ENCODE measurements at places on chromosomes 7 and 10.

DNA sequence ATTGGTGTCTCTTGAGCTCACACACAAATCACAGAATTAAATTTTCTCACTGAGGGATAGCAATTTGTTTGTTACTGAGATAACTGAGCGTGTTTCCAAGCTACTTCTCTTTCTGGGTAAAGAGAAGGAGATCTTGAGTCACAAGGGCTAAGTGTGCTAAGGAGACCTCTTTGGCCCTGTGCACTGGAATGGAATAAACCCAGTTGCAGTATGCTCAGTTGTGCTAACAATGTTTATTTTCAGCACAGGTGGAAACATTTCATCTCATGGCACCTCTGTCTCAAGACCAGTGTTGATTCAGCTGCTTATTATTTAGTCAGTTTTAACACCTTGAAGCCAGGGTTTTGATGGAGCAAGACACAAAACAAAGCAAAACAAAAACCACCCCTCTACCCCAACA lies 22.5 kb upstream of the UBE2H start:
- DNase-seq: no peak

- no peak for DNase-seq
Observed at GRCh38 chr10:132626761-132627665, 89.4 kb downstream of the INPP5A start.

GRCh38 chr7:56811081-56811480 lies 321.2 kb downstream of the ZNF479 start:
- DNase-seq: no peak

GRCh38 chr10:95405655-95406054 lies 114.9 kb upstream of the PDLIM1 start:
- DNase-seq: no peak

GRCh38 chr10:68261132-68261856 lies 29.4 kb upstream of the ATOH7 start:
- DNase-seq: no peak

DNA sequence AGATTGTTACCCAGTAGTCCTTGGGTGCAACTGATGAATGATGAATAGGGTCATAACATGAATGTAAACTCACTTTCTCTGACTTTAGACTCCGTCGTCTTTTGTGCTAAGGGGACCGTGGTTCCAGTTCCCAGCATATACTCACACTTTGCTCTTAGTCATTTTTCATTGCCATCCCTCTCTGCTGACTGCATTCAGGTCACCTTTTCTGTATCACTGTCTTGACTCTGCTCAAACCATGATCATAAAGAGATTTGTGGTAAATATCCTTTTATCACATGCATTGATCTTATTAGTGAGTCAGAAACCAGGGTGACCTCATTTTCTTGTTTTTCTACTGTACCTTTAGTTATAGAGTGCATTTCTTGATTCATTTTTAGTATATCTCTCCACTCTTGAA lies 141.1 kb upstream of the AGR3 start:
- DNase-seq: no peak

- DNase-seq: no peak
Observed at GRCh38 chr7:30617359-30617758, 22.7 kb downstream of the GARS1 start.

DNA sequence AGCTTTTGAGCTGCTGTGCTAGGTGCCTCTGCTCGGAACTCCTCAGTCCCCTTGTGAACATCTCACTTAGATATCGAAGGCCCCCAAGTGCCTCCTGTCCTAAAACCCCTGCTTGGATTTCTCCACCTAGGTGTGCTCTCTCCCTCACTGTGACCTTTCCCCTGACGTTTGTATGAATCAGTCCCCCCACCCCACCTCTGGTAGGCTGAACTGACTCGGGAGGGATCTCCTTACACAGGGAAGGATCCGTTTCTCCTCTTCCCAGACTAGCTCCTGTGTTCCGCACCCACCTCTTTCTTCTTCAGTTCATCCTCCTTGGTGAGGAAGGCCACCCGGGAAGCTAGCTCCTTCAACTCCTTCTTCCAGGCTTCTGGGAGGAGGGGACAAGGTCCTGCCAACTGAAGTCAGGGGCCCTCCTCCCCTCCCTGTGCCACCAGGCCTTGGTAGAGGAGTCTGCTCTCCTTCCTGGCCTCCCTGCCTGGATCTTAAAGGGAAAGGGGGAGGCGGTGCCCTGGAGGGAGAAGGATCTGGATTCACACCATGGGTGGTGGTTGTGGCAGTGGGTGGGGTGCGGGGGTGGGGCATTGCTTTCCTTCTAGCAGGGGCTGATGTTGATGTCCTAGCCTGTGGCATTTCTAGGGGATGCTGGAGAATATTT lies 6.8 kb downstream of the TBATA start:
- DNase-seq: no peak

DNA sequence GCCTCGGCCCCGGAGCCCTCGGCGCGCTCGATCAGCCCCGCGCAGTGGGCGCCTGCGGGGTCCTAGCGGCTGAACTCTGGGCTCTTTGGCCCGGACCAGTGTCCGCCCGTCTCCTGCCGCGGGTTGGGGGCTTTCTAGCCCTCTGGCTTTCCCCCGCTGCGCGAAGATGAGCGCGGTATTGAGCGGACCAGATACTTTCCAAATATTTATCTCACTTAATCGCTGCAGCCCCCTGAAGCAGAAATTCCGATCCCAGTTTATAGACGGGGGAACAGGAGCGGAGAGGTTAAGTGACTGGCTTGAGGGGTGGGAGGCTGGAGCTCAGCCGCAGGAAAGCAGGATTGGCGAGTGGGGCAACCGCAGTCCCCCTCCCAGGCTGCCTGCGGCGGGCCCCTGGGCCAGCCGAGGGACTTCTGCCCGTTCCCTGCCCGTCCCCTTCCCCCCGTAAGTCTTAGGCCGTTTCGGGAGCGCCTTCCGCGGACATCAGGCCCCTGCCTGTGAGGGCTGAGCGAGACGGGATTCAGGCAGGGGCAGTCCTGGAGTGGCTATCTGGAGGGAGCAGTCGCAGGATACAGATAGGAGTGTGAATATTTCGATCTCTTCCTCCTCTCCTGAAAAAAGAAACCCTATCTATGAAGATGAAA lies 565 bp downstream of the STRIP2 start:
- peak; percentile 5 for DNase-seq

DNA sequence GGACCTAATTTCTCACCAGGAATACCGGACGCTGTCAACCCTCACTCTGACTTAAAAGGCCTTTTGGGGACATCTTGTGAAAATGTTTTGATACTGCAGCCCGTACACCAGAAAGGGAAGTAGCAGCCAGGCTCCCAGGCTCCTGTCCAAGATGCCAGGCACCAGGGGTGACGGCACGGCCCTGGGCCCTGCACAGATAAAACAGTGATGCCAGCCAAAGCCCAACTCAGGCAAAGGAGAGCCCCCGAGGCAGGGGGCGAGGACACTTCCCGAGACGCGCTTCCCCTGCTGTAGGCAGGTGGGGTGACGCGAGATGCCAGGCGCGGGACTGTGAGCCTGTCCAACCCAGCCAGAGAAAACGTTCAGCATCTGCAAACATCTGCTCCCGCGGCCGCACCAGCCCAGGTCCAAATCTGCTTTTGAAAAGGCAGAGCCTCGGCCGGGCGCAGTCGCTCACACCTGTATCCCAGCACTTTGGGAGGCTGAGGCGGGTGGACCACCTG lies 15.7 kb downstream of the ZFAND2A start:
- peak; percentile 25 for DNase-seq

DNA sequence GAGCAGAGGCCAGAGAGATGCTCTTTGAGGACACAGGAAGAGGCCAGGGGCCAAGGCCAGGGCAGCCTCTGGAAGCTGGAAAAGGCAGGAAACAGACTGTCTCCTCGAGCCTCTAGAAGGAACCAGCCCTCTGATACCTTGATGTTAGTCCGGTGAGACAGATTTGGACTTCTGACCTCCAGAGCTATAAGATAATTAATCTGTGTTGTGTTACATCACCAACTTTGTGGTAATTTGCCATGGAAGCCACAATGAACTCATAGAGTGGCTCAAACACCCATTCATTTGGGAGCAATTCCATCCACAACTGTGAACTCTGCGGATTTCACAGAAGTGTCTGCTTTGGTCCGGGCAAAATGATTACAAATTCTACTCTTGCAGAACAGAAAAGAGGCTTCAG lies 48.7 kb downstream of the OAT start:
- DNase-seq: no peak

GRCh38 chr10:13019280-13019679 lies 17.8 kb upstream of the CCDC3 start:
- DNase-seq: no peak

DNA sequence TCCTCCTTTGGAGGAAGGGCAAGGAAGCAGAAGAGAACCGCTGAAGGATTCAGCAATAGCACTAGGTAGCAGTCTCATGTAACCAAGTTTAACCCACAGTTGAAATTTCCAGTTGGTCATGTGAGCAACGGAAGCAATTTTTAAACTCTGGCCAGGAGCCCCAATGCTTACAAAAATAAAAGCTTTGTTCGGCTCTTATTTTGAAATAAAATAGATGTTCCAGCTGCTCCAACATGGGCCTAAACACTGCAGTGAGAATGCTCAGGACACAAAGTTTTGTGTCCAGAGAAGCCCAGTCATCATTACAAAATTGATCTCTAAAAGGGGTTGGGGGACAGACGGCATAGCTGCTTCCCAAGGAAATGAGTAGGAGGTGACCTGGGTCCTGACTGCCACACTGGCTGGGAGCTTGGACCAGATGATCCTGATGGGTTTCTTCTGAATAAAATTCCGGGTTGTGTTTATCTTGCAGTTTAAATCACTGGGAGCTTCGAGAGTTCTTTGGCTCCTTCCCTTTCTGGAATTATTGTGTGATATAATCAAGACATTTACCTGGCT lies 452 bp upstream of the TMEM140 start:
- DNase-seq: no peak

- DNase-seq: no peak
Observed at GRCh38 chr10:129965425-129965808, 1.3 kb upstream of the EBF3 start.

DNA sequence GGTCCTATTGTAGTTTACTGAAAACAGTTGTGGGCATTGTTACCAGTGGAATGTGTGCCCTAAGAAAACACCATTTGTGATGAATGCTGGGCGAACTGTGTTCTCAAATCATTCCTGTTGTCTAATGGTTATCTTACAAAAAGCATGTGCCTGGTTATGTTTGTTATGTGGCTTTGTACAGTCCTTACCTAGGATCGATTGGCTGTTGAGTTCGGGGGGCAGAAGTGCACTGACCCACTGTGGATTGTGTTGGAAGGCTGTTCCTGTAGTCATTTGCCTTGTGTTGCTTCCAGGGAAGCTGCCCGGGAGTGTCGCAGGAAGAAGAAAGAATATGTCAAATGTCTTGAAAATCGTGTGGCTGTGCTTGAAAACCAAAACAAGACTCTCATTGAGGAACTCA lies 84.3 kb downstream of the CREM start:
- no peak for DNase-seq

GRCh38 chr10:35927341-35927740 lies 285.2 kb upstream of the FZD8 start:
- no peak for DNase-seq

DNA sequence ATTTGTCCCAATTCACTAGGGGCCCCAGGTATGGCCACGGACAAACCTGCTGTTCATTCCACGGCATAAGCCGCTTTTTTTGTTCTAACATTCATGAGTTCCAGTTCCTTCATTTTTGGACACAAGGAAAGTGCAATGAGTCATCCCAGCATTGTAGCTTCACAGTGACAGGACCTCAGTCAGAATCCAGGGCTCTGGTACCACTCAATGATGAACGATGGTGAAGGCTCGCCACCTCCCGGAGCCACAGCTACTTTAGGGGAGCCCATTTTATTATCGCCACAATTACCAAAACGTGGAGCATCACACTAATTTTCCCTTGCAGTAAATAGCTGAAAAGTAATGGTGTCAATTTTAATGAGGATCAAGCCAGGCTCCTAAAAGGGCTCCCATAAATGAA lies 62.9 kb downstream of the FGFR2 start:
- DNase-seq: no peak

- DNase-seq: peak; percentile 48
Observed at GRCh38 chr7:27576360-27576944, 86.2 kb downstream of the HIBADH start.

GRCh38 chr7:80520199-80520598 lies 8.3 kb upstream of the GNAT3 start:
- no peak for DNase-seq

- no peak for DNase-seq
Observed at GRCh38 chr7:42233171-42233570, 3.8 kb downstream of the GLI3 start.

DNA sequence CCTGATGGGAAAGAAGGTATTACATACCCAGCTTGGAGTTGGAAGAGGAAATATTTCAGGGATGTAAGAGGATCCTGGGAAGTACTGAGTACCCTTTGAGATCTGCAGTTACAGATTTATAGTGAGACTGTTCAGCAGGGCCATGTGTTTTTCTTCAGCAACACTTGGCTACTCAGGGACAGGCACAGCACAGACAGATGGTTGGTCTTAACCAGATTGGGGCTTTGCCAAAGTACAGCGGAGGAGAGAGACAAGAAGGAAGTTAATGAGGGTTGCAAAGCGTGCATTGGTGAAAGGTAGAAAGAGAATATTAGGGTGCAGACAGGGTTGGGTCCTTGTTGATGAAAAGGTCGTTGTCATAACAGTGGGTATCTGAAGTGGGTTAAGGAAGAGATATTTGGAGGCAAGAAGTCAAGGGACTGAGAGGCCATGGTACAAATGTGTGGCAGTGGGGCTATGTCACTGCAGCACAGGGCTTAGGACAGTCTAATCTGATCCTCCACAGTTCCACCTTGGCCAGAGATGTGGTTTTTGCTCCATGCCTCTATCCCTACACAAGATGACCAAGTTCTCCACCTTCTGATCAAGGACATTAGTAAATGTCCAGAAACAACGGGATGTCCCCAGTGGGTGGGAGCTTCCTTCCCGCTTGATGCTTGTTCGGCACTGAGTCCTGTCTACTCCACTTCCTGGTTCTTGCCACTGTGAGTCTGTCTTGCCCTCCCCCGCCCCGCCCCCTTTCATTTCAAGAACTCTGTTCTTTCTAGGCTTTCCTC lies 18.9 kb upstream of the DNAJC1 start:
- DNase-seq: no peak

GRCh38 chr7:3041986-3042675 lies 1.5 kb downstream of the CARD11 start:
- no peak for DNase-seq

- no peak for DNase-seq
Observed at GRCh38 chr7:100353685-100354330, 4.1 kb upstream of the PILRB start.

DNA sequence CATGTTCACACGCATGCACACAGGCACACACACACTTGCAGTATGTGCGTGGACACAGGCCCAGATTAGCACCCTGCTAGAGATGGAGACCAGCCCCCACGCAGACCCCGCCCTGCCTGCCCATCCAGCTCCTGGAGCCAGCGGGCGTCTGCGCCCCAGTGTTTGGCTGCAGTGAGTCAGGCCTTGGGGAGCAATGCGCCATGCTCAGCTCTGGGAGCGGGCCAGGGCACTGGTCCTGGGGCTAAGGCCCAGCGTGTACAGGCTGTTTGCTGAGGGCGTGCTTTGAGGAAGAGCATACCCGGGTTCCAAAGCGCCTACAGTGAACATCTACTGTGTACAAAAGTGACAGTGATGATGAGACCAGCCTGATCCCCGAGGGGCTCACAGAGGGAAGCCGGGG lies 16.0 kb upstream of the ELFN1 start:
- DNase-seq: no peak

GRCh38 chr7:128959296-128959695 lies 21.6 kb downstream of the IRF5 start:
- DNase-seq: no peak

Measured in fibroblast of skin of scalp (primary cell).